SW480 (cell line): ENCODE measurements at places on chromosomes 1 and 21.

GRCh38 chr1:35929730-35930592 lies 944 bp upstream of the AGO3 start:
- DNase-seq: peak; percentile 46

GRCh38 chr1:27478098-27478497 lies 11.9 kb downstream of the WASF2 start:
- no peak for DNase-seq

- DNase-seq: no peak
These were observed 642.0 kb upstream of the PTBP2 start for GRCh38 chr1:96079581-96079980.

- DNase-seq: no peak
These were observed 143.8 kb downstream of the CASZ1 start for GRCh38 chr1:10652626-10653025.

DNA sequence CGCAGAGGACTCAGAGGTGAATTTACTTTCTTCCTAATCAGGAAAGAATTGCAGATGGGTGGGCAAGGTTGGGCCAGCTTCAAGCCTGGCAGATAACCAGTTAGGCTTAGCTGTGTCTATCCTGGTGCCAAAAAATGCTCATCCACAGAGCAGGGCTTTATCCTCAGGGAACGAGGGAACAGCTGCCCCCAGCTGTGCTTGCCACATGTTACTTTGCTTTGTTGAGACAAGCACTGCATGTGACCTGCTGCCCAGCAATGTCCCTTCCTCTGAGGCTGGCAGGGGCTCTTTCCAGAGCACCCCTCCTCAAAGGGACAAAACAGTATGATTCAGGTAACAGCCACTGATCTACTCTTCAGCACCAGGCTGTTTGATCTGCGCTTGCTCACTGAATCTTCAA lies 505.1 kb upstream of the USP24 start:
- no peak for DNase-seq

- peak; percentile 2 for DNase-seq
These were observed 28.9 kb downstream of the ODR4 start for GRCh38 chr1:186404454-186405051.

DNA sequence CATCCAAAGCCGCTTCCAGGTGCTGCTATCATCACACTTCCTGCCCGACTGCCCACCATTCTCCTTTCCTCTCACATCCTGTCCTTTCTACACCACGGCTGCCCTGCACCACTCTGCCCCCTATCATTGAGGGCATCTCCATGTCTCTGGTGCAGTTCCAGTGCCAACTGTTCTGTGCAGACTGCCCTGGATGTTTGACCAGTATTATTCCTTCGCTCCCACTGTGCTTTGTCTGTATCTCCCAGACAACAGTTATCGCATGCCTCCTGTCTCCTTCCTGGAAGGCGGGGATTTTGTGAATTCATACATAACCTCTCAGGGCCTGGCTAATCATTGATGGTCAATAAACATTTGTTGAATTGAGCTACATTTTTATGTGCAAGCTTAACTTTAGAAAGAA lies 63.6 kb upstream of the GNG12 start:
- DNase-seq: no peak

- DNase-seq: peak; percentile 68
These were observed 3.1 kb downstream of the TACSTD2 start for GRCh38 chr1:58573705-58574591.
